Foreskin fibroblast (primary cell): ENCODE measurements at places on chromosomes 3 and 15.

DNA sequence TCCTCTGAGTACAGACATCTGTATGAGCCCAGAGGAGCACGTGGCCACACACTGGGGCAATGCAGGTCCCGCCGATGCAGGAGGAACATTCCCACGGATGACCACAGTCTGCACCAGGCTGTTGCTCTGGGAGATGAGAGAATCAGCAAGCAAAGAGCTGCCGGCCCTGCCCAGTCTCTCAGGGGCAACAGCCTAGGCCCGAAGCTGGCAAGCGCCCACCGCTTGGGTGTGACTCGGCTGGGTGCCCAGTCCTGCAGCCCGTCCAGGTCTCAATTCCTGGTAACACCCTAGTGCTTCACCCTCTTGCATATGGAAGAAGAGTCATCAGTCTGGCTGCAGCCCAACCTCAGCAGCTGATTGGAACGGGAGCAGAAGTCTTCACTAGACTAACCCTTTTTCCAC, 153.7 kb upstream of the HES1 start:
- DNase-seq, result peak; percentile 42

DNA sequence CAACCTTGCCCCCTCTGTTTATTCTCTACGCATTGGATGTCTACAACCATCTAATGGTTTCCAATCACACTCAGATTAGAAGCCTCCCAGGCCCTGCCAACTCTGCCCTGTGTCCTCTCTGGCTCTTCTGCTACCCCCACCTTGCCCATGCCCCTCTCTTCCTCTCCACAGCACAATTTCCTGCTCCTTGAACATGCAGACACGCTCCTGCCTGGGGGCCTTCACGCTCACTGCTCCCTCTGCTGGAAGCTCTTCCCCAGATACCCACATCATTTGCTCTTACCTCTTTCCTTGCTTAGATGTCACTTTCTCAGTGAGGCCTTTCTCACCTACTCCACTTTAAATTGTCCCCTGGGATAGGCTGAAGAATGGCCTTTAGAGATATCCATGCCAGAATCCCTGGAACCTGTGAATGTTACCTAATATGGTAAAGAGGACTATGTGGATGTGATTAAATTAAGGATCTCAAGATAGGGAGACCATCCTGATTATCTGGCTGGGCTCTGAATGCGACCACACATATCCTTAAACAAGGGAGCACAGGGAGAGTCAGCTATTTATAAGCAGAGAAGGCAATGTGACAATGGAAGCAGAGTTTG, 9.9 kb downstream of the KY start:
- peak; percentile 20 for DNase-seq

- DNase-seq, result peak; percentile 29
Observed at GRCh38 chr3:155853214-155854140, 750 bp downstream of the SLC33A1 start.

DNA sequence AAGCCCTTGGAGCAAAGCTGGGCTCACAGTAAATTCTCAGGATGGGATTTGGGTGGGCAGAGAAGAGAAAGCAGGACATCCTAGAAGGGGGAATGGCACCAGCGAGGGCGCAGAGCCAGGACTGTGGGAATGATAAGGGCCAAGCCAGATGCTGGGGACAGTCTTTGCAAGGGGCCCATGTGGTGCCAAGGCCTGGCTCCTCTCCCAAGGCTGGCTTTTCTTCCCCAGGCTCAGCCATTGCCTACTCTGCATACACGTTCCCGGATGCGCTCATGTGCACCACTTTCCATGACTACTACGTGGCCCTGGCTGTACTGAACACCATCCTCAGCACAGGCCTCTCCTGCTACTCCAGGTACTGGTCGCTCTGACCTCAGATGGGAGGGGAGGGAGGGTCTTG, 24.7 kb upstream of the KIF23 start:
- DNase-seq, result no peak

GRCh38 chr15:48096813-48097212, 24.0 kb upstream of the SLC24A5 start:
- peak; percentile 70 for DNase-seq

GRCh38 chr3:64216274-64217147, 8.8 kb downstream of the PRICKLE2 start:
- DNase-seq, result no peak

DNA sequence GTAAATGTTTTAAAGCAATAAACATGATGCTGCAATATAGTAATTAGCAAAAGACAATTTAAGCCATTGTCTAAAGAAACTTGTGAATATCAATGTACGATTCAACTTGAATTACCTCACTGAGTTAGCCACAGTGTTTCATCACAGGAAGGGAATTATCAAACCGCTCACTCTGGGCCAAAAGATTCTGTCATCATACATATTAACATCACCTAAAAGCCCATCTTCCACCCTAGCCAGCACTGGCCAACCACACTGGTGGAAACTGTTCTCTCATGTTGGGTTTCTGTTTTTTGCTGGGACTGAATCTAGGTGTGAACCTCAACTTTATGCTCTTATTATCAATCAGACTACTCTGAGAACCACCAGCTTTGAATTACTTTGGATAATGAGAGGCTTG, 497.7 kb upstream of the THBS1 start:
- DNase-seq, result no peak

DNA sequence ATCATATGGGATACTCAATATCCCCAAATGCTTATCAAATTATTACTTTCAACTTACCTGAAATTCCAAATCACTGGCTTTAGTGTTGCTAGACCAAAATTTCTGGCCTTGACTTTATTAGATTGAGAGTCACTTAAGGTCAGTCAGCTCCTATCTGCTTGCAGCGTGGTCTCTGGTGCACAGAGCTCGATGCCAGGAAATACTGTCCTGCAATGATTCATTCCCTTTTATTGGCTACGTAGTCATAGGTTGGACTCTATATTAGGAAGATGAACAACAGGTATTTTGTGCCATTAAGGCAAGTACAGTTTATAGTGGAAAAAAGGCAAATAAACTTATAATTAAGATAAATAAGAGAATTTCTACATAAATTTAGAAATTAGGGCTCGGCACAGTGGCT, 378.6 kb upstream of the MCTP2 start:
- no peak for DNase-seq

GRCh38 chr15:68032672-68033071, 21.4 kb upstream of the PIAS1 start:
- DNase-seq, result no peak
